Stimulated activated CD8-positive, alpha-beta memory T cell treated with anti-CD3 and anti-CD28 coated beads, Interleukin-15, amount 100 ng/mL, for 1 hour (primary cell): ENCODE measurements at places on chromosomes 4 and X.

DNA sequence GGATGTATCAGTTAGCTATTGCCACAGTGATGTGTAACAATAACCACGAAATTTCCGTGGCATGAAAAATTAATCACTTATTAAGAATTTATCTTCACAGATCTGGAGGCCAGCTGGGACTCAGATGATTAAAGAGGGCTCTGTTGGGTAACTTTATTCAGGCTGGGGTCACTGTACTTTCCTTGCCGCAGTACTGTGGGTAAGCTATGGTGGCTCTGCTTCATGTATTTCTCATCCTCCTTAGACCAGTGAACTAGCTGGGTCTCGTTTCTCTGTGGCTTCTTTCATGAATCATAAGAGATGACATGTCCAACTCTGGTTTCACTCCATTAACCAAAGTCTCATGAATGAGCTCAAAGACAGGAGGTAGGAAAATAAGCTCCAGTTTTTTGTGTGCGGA lies 13.5 kb downstream of the TEX13B start:
- DNase-seq, result no peak

DNA sequence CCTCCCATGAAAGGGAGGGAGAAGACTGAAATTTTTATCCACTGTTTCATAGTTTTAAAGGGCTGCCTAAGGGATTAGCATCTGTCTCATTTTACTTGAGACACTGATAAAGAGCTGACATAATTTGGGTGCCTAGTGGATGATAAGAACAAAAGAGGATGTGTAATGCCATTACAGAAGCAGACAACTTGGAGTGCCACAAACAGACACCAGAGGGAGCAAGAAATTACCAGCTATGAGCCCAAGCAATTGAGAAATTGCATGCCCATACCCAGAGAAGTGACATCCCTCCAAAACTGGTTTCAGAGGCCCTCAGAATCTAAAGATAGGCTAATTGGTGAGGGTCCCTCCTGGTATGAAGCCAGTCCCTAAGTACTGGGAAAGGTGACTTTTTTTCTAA lies 38.5 kb upstream of the POU3F4 start:
- no peak for DNase-seq

GRCh38 chrX:15430076-15430475 lies 45.9 kb upstream of the VEGFD start:
- no peak for DNase-seq

DNA sequence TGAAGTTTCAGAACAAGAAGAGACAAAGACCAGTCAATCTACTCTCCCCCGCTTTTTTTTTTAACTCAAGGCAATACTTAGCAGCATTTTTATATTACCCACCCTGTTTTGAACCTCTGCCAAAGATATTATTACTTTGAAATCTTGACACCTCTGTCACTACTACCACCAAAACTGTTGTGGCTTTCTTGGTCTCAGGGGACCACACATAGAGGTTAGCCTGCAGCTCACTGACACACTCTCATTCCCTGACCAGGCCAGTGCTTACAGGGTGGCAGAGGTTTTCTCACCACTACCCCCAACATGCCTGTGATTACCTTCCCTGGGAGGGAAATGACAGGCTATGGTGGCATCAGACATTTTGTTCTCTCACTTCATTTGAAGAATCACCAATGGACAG lies 137.4 kb upstream of the STIM2 start:
- no peak for DNase-seq

- DNase-seq, result no peak
These were observed 1403.1 kb upstream of the TENM3 start for GRCh38 chr4:180840142-180840541.

DNA sequence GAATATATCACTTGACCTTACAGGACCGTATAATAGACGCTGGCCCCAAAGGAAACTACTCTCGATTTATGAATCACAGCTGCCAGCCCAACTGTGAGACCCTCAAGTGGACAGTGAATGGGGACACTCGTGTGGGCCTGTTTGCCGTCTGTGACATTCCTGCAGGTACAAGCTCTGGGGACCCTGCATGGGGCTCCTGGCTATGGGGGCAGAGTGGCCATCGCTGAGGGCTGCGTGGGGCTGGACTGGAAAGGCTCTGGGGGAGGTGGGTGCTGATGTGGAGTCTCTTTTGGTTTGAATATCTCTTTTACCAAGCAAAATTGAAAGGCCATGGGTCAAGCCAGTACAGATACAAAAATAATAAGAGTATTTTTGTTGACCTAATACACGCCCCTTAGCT lies 33.9 kb downstream of the NELFA start:
- DNase-seq, result no peak

GRCh38 chrX:437661-438390 lies 51.1 kb upstream of the PPP2R3B start:
- no peak for DNase-seq

- DNase-seq, result no peak
These were observed 86.2 kb downstream of the MTMR1 start for GRCh38 chrX:150779385-150779784.

GRCh38 chr4:51895158-51895557 lies 52.2 kb downstream of the DCUN1D4 start:
- DNase-seq, result no peak

DNA sequence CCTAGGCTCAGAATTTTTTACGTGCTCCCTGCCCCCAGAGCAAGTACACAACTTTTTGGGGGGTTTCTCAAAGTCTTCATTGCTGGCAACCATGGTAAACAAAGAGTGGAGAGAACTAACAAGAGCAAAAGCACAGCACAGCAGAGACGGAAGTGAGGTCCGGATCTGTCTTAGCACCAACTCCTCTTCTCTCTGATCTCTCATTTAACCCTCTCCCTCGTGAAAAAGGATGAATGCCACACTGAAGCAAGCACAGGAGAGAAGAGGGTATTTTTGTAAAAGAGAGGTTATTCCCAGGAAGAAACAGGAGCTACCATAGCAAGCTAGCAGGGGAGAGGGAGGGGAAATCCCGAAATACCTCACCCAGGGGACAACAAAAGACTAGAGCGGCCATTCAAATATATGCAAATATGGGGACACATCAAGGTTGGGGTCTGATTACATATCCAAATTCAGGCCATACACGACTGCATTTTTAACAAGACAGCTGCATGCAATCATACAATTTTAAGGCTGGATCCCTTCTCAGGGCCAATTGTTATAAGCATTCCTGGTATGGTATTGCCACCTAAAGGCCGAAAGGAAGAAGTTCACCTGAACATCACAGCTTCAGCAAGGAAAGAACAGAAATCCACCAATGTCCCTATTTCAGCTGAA lies 46.6 kb downstream of the CD40LG start:
- DNase-seq, result no peak

- DNase-seq, result no peak
These were observed 75.9 kb downstream of the LIMCH1 start for GRCh38 chr4:41613821-41614220.

- no peak for DNase-seq
These were observed 1667.9 kb upstream of the PCDH7 start for GRCh38 chr4:29052266-29052665.
